ENCODE measurements at places on chromosomes 11 and 22.

- DNase-seq: no peak
Observed at GRCh38 chr11:112963368-112963955, 2.2 kb downstream of the NCAM1 start.

GRCh38 chr11:66595245-66595904 lies 2.4 kb downstream of the CCS start:
- DNase-seq: no peak

- DNase-seq: no peak
Observed at GRCh38 chr11:123745764-123746451, 4.4 kb upstream of the ZNF202 start.

DNA sequence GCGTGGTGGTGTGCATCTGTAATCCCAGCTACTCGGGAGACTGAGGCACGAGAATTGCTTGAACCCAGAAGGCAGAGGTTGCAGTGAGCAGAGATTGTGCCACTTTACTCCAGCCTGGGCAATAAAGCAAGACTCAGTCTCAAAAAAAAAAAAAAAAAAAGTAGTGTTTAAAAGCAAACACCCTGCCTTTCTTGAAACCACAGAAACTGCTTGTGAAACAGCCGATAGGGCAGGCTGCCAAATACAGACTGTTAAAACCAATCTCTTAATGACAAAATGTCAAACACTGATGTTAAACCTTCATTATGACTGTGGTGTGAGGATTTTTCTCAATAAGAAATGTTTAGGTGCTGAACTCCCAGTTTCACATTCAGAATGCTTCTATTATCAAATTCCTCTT lies 27.3 kb downstream of the MARK2 start:
- peak; percentile 22 for DNase-seq

DNA sequence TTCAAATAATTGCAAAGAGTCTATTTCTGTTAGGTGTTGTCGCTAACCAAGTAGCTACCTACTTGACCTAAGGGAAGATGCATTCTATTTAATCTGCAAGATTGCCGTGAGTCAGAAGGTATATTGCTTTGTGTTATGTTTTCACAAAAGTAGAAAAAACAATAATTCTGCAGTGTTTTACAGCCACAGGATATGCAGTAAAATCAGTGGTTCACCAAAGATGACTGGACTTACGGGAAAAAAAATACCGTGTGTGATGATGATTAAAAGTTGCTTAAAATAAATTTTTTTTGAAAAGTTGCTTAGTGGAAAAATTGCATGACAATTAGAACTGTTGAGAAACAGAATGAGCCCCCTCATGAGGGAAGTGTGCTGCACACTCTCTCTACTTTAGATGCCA lies 209.1 kb downstream of the DDX10 start:
- no peak for DNase-seq

GRCh38 chr11:73167363-73167954 lies 25.3 kb upstream of the FCHSD2 start:
- no peak for DNase-seq

DNA sequence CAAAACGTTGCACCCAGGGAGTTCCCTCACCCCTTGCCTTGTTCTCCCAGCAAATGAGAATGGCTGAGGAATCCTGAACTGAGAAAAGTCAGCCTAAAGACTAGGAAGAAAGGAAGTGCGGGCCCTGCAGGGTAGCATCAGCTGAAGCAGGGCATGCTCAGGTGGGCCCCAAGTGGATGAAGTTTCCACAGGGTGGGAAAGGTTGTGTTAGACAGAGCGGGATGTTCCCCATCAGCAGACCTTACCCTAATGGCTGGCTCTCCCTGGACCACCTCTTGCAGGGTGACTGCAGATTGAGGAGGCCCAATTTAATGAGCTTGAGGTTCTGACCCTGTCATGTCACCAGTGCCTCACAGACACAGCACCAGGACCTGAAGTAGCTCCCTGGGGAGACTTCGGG lies 81.5 kb upstream of the MYOD1 start:
- no peak for DNase-seq

GRCh38 chr11:119671051-119671450 lies 57.9 kb downstream of the NECTIN1 start:
- DNase-seq: no peak

- no peak for DNase-seq
Observed at GRCh38 chr22:41524251-41524661, 20.0 kb downstream of the POLR3H start.
